ENCODE measurements at places on chromosomes 3 and 15.

DNA sequence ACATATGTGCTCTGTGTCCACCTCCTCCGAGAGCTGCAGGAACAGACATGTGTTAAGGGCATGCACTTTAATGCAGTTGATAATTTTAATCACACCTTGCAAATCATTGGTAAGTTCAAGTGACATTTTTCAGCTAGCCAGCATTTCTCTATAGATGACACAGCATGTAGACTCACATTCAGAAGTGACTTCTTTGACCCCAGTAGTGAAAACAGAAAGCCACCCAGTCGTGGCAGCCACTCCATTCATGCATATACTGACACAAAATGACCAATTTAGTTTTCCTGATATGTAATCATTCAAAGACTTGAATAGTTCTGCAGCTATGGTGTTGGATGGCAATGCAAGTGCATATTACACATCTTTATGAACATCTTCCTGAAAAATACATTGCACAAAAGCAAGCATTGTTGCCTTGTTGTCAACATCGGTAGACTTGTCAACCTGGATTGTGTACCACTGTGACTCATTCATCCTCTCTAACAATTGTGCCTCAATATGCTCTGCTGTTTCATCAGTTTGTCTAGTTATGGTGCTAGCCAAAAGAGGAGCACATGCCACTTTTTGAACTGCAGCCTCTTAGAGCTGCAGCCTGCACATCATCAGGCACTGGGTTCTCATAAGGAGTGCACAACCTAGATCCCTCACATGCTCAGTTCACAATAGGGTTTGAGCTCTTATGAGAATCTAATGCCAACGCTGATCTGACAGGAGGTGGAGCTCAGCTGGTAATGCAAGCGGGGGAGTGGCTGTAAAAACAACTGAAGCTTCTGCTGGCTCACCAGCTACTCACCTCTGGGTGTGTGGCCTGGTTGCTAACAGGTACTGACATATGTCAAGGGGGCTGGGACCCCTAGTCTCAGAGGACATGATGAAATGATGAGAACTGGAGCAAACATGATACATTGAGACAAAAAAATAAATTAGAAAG, 622.0 kb downstream of the PYDC2 start:
- no peak for DNase-seq

GRCh38 chr15:68252925-68253534, 23.5 kb upstream of the CLN6 start:
- no peak for DNase-seq

- no peak for DNase-seq
These were observed 114.4 kb upstream of the POU1F1 start for GRCh38 chr3:87390821-87391220.

DNA sequence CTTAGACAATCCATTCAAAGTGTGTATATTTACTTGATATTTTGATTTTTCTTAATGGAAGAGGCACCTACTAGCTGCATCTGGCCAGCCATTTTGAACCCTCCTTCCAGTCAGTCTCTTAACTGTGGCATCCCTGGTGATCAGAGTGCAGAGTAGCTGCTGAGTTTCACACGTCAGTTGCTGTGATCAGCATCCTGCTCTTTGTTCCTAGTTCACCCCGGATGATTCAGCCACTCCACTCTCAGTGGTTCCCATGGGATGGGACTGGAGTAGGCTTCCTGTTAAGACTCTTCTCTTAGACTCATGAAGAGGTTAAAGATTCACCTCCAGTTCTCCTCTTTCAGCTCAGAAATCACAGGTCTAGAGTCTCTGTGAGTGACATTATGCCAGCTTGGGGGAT, 75.8 kb downstream of the STXBP5L start:
- DNase-seq = no peak

GRCh38 chr15:96146726-96147125, 183.8 kb upstream of the NR2F2 start:
- no peak for DNase-seq

- no peak for DNase-seq
These were observed 15.5 kb downstream of the GLDN start for GRCh38 chr15:51356983-51357382.

DNA sequence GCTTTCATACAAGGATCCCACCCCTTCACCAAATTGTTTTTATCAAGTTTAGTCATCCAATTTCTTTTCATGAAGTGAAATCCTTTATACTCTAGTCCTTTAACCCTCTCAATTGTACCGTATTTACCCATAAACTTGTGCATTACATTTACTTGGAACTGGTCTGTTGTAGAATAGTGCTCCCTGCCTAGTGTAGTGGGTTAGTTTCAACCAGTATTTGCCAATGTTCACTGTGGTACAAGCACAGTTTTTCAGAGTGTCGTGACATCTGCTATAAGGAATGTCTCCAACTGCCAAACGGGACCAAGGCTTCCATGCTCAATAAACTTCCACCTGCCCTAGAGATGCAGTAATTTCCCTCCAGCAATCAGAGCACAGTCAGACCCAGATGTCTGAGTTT, 211.9 kb downstream of the KCNAB1 start:
- no peak for DNase-seq

DNA sequence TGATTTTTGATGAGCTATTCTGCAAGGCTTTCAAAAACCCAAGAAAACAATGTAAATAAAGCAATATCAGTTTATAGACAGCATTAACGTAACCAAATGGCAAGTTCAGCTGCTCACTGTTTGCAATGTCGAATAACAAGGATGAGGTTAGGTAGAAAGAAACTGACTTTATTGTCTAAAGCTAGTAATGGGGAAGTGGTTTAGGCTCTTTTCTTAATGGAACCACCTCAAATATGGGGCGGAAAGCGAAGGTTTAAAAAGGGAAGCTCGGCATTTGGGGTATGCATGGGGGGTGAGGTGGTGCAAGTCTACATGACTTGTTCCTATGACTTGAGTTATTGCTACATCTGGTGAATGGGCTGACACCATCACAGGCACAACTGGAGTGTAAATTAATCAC, 1060.2 kb downstream of the NSUN3 start:
- DNase-seq = no peak

DNA sequence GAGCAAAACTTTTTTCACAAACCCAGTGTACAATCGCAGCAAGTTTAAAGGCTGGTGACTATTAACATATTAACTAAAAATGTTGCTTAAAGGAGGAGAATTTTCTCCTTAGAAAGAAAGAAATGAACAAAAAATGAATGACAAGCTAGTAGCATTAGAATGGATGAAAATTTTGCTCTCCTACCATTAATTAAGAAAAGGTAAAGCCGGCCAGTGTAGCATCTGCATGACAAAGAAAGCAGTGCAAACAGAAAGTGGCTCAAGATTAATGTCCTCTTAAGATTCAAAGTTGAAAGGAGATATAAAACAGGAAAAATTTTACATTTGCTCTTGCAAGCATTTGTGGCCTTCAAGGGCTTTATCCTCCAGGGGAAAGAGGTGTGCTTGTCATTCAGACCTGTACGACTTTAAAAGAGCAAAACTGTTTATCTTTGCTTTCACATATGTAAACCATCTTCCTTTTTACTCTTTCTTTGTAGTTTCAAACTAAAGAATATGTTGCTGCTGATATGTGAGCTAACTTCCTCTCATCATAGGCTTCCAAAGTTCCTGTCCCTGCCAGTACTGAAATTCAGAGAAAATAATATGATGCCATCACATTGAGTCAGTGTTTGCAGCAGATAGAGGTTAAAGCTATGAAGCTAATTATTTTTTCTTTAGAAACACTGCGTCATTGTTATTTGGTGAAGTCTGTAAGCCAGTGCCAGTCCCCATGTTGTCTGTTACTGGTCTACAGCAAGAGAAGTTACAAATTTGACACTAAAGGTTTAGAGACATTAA, 439.1 kb upstream of the GRM7 start:
- DNase-seq = no peak

DNA sequence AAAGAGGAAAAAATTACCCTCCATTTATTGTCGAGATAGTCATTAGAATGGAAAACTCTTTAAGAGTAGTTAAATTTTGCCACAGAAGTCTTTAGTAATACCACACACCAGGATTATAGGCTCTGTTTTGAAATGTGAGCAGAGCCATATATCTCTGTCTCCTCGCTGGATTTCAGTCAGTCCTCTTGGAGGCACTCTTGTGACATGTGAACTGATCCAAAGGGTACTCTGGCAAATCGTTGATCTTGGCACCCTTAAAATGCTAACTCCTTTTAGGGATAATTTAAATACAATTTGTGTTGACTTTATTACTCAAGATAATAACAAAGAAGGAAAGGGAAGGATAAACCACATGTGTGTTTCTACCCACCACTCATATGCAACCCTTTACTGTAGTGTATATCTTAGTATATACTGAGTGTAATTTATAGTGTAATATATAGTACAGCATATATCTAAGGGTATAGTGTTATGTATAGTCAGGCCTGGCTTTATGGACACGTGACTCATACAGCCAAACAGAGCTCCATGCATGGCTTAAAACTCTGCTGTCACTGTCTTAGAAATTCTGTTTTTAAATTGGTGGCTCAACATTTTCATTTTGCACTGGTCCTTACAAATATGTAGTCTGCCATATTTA, 12.3 kb upstream of the KPNA4 start:
- DNase-seq = no peak

GRCh38 chr3:126948980-126949535, 33.9 kb upstream of the PLXNA1 start:
- DNase-seq = no peak

DNA sequence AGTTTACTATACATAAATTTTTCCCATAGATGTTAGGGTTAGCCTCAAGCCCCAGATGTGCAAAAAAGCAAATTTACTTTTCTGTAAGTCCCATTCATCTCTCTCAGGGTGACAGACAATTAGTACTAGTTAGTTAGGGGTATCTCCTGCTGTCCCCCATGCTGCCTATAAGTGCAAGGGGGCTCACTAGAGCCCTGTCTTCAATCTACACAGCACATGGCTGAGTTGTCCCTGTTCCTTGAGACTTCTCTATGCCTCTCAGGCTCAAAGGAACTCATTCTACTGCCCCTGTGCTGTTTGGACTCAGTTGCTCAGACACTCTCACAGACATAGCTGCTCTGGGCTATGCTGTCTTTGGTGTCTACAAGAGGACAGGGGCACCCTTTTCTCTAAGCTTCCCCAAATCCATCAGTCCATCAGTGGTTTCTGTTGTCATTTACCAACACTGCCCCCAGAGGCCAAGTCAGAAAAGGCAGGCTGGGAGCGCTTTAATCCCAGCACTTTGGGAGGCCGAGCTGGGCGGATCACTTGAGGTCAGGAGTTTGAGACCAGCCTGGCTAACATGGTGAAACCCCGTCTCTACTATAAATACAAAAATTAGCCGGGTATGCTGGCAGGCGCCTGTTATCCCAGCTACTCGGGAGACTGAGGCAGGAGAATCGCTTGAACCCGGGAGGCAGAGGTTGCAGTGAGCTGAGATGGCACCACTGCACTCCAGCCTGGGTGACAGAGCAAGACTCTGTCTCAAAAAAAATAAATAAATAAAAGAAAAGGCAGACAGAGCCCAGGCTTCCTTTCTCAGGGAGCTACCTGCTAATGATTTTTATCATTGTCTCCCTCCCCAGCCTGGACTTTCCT, 31.4 kb upstream of the PRTG start:
- DNase-seq = peak; percentile 3

- no peak for DNase-seq
These were observed 130.8 kb upstream of the SNTN start for GRCh38 chr3:63521657-63522056.

DNA sequence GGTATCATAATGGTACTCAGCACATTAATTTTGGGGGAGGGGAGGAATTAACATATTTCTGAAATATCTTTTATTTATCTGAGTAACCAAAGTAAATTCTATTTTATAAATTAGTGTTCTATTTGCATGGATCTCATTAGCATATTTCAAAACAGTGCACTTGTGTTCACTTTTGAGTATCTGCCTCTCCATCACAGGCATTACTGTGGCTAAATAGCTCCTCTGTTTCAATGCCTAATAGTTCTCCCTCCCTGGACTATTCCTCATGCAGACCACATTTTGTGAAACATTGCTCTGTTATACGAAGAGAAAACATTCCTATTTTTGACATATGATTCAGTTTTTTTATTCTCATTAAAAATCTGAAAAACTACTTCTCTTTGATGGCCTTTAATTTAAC, 1127.8 kb downstream of the TUSC7 start:
- DNase-seq = no peak

DNA sequence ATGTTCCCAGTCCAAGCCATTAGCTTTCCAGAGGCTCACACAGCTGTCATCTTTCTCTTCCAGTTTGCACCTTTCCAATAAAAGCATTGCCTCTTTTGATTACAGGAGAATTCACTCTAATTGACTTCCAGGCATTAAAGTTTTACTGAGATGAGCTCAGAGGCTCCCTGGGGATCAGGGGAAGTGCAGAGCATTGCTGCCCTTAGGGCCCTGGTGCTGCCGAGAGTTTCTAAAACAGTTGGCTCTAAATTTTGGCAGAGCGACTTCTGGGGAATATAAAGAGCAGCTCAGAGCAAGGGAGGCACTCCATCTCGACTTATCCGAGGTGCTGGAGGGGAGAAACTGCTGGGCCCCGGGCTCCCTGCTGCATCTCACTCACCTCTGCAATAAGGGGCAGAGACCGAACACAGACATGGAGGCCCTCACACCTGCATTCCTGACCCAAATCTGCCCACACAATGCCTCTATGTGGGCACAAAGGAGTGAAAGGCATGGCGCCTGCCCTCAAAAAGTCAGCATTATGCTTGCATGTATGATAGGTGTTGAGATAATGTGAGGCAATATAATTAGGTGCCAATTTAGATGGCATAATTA, 61.7 kb downstream of the SCN11A start:
- no peak for DNase-seq

GRCh38 chr15:88906551-88906950, 6.6 kb downstream of the MFGE8 start:
- DNase-seq = no peak

DNA sequence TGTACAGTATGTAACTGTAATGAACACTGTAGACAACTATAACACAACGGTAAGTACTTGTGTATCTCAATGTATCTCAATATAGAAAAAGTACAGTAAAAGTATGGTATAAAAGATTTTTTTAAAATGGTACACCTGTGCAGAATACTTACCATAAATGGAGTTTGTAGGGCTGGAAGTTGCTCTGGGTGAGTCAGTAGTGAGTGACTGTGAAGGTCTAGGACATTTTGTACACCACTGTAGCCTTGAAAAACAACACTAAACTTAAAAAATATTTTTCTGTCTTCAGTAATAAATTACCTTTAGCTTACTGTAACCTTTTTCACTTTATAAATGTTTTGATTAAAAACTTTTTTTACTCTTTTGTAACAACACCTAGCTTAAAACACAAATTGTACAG, 142.9 kb downstream of the ATG7 start:
- DNase-seq = no peak

GRCh38 chr15:39860200-39860599, 59.9 kb downstream of the GPR176 start:
- DNase-seq = no peak
